ENCODE measurements at places on chromosomes 6 and 20.

DNA sequence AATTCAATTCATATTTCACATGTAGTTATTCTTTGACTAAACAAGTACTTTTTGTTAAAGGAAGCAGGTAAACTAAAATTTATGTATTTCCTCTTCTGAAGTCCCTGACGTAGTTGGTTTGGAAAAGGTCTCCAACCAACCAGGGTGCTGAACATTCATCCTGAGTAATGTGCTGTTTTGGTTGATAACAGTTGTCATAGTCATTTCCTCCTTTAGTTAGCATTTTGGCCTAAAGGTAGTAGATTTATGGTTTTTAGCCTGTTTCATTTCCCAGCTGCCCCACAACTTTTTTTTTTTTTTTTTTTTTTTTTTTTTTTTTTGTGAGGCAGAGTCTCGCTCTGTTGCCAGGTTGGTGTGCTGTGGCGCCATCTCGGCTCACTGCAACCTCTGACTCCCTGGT, 382.8 kb upstream of the FLRT3 start:
- DNase-seq: no peak

GRCh38 chr6:6314596-6314995, 5.9 kb downstream of the F13A1 start:
- no peak for DNase-seq

GRCh38 chr6:35719404-35719829, 17.4 kb upstream of the ARMC12 start:
- no peak for DNase-seq

DNA sequence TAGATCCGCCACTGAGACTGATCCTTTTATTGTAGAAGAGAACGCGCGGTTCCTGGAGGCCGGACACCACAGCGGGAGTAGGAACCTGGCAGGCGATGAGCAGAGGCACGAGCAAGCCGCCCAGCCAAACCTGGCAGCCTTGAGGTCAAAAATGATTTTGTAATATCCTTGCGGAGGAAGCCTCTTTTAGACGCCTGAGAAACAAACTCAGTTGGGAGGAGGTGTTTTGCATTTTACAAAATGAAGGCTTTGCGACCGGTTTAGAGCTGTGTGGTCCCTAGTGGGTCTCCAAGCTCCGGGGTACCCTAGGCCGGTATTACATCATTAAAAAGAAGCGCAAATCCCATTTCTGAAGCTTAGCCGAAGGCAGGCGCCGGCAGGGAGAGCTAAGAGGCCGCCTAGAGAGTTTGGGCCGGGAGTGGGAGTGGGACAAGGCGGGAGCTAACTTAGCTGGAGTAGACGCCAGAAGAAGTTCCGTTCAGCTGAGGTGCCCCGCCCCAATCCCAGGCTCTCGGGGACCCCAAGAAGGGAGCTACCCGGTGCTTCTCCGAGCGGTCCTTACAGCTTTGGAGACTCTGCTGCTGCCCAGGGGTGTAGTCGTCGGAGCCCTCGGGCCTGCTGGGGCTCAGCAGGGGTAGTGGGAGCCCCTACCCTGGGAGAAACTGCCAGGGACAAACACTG, 1.9 kb upstream of the TBX18 start:
- no peak for DNase-seq

- DNase-seq: peak; percentile 60
These were observed 139.4 kb upstream of the HMGN3 start for GRCh38 chr6:79373880-79374279.

- DNase-seq: no peak
These were observed 39.8 kb downstream of the GMPR start for GRCh38 chr6:16278048-16278724.

- DNase-seq: no peak
These were observed 116.4 kb downstream of the THEMIS start for GRCh38 chr6:127784468-127784867.

- no peak for DNase-seq
These were observed 90.7 kb upstream of the BACH2 start for GRCh38 chr6:90387383-90387775.

- no peak for DNase-seq
These were observed 188.9 kb upstream of the TAB2 start for GRCh38 chr6:149128489-149129145.

DNA sequence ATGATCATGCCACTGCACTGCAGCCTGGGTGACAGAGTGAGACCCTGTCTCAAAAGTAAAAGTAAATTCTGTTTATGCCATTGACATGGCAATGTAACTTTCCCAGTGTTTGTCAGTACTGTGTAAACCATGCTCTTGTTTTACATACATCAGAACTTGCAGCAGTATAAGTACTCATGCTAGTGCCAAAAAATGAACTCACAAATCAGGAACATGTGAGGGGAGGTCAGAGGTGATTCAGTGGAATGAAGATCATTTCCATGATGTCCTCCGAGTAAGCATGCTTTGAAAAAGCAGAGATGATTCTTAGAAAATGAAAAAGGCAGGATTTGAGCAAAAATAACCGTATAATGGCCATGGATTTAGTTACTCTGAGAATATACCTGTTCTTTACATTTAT, 81.9 kb downstream of the ANKS1A start:
- no peak for DNase-seq

DNA sequence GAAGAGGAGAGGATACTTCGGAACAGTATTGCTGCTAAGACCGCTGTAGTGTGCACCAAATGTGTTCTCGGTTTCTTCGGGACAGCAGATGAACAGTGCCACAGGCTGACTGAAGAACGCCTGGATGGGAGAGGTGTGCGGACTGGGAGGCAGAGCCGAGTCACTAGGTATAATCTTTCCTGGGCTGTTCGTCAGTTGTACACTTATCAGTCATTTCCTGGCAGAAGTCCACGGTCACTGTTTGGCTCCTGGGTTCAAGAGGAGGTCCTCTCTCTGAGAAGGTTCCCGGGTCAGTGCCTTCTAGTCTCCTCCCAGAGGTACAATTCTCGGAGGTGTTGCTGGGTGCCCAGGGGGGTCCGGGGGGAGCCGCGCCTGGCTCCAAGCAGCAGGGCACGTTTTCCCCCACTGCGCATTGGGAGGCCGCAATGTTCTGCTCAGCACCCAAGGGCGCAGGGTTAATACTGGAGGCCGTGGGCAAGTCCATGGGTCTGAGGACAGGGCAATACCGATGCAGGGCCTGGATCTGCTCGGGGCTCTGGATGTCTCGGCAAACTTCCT, 38.1 kb downstream of the GJA10 start:
- no peak for DNase-seq

DNA sequence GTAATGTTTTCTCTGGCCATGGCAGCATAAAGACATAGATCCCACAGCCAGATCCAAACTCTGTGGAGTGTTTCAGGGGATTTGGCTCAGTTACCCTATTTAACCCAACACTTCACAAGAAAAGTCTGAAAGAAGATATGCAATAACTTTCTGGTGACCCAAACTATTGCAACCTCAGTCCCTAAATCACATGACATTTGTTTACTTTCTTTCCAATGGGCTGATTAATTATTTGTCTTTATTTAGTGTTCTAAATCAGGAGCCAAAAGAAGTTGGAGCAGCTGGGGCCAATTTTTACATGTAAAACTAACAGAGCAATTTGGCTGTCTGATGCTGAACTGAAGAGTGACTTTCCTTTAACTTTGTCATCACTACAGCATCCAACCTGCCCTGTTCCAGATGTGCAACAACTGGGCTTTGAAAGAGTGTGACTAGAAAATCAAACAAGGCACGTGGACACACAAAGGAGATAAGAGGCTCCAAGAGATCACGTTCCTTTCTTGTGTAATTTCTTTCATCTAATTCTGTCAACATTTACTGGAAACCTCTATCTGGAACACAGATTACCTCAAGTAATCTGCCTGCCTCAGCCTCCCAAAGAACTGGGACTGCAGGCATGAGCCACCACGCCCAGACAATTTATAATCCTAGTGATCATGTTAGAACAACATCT, 90.8 kb downstream of the TRMT11 start:
- no peak for DNase-seq

GRCh38 chr20:54661880-54662465, 186.6 kb downstream of the DOK5 start:
- no peak for DNase-seq

- DNase-seq: no peak
These were observed 45.9 kb downstream of the FAM135A start for GRCh38 chr6:70459235-70459634.

GRCh38 chr20:50153500-50154377, at the start of gene PEDS1:
Gene PEDS1, minus strand, starts transcription at chr20:50153723. Its CDS starts 86 bp downstream, at chr20:50153637.
- DNase-seq: peak; percentile 95

- no peak for DNase-seq
These were observed 348.6 kb downstream of the CD109 start for GRCh38 chr6:74044417-74045096.

- DNase-seq: no peak
These were observed 59.2 kb downstream of the LAMP5 start for GRCh38 chr20:9573335-9574151.

DNA sequence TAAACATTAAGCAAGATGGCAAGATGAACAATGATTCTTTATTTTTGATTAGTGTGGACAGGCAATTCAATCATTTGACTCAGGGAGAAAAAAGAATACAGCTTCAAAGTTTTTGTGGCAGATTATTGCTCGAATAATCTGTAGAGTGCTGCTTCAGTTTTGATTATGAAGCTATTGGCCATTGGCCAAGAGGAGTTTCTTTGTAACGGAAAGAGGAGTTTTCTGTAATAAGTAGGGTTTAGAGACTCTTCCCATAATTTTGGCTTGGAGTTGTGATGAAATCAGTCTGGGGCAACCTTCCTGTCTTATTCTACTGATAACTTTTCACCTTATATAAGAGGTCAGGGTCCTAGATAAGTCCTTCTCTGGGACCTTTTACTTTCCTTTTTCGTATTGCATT, 256.7 kb upstream of the RAB32 start:
- no peak for DNase-seq

DNA sequence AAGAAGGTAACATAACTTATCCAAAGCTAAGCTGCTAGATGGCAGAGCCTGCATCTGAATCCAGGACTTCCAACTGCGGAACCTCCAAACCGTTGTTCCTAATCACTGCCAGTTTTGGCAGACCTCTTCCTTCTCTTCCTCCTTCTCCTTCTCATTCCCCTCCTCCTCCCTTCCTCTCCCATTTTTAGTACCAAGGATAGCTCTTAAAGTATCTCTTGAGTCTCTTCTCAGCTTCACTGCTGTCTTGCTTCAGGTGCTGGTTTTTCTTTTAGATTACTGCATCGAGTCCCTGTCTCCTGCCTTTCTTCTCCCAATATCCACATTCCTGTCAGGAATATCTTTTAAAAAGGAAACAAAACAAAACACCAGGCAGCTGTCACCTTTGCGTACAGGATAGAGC, 77.1 kb downstream of the CDYL start:
- DNase-seq: no peak

- peak; percentile 64 for DNase-seq
These were observed 30.0 kb upstream of the ZNF217 start for GRCh38 chr20:53623454-53624211.

DNA sequence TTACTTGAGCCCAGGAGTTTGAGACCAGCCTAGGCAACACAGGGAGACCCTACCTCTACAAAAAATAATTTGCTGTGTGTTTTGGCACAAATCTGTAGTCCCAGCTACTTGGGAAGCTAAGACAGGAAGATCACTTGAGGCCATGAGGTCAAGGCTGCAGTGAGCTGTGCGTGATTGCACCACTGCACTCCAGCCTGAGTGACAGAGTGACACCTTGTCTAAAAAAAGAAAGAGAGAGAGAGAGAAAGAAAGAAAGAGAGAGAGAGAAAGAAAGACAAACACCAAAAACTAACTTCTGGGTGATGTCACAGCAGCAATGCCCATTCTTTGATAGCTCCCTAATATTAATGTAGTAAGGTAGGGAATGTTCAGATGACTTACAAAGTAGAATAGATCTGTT, 20.4 kb downstream of the USP49 start:
- no peak for DNase-seq

DNA sequence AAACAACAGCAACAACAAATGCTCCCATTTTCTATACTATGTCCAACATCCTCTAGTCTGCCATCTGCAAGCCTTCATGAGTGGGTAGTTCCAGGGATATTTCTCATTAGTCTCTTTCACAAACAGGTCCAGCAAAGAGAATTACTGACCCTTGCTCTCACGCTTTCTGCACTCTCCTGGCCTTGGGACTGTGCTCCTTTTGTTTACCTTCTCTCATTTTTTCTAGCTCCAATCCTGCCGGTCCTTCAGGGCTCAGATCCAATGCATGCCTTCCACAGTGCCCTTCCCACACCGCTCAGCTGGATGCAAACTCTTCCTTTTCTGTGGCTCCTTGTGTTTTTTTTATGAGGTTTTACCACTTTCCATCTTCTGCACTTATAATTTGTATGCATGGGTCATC, 47.2 kb downstream of the ADTRP start:
- no peak for DNase-seq

DNA sequence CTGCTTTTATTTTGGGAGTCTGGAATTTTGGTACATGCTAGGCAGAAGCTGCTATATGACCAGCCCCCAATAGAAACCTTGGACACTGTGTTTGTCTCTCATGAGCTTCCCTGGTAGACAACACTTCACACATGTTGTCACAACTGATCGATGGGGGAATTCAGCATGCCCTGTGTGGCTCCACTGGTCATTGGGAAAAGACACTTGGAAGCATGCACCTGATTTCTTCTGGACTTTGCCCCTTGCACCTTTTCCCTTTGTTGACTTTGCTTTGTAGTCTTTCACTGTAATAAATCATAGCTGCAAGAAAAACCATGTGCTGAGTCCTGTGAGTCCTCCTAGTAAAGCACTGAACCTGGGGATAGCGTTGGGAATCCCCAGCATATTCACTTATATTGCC, 7.9 kb upstream of the WFDC10A start:
- no peak for DNase-seq

GRCh38 chr6:98695091-98695801, 139.1 kb upstream of the POU3F2 start:
- no peak for DNase-seq
